ENCODE measurements at places on chromosomes 7 and 10. TPM values are rescaled to one million over a fixed set of nuclear protein-coding genes. Genes with fewer than 3 reads are reported as not detected.

DNA sequence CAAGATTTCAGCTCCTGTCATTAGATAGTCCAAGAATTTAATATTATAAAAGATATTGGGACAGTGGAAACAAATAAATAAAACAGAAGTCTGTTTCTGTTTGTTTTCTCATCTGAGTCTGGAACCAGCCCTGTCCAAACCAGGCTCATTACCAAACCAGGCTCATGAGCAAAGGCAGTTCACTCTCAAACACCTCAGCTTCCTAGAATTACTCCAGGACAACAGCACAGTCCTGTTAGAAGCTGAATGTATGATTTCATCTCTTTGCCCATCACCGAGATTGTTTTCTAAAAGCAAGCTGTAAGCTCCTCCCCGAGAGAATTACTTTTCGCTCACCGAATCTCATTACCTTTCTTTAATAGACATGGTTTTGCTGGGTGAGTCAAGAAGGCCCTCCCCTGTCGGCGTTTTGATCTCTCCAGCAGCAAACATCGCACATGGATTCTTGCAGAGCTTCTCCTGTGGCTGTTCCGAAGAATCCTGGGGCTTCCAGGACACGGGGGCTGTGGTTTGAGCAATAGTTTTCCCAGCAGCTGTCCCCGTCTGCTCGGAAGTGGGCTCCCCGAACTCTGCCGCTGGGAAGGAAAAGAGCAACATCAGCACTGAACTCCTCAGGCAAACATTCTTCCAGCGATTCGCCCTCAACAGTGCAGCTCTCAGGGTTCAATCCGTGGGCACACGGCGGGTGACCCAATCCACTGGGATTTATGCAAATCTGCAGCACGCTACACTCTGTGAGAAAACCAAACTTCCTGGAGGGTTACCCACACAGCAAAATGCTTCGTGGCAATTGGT, 112.5 kb downstream of the SVIL start:
- no peaks in the 10 kb centered on the region for H3K27me3 ChIP-seq
- no peak overlapping the region for H3K4me3 ChIP-seq
- no peak overlapping the region for H3K27ac ChIP-seq
- peaks cover 10% of the 10 kb centered on the region for H3K36me3 ChIP-seq
- DNase-seq: no peak

- no peaks in the 10 kb centered on the region for H3K27me3 ChIP-seq
- H3K4me3 ChIP-seq: no peak overlapping the region
- no peaks in the 10 kb centered on the region for H3K4me1 ChIP-seq
- DNase-seq: no peak
- H3K27ac ChIP-seq: no peak overlapping the region
These were observed 41.3 kb downstream of the SLC16A12 start for GRCh38 chr10:89494068-89494467.

- no peaks in the 10 kb centered on the region for H3K27me3 ChIP-seq
- no peak overlapping the region for H3K27ac ChIP-seq
- no peaks in the 10 kb centered on the region for H3K4me1 ChIP-seq
- no peaks in the 10 kb centered on the region for H3K36me3 ChIP-seq
These were observed 246.8 kb downstream of the SKIDA1 start for GRCh38 chr10:21278491-21279216.

GRCh38 chr10:23192712-23193434, 761 bp downstream of the PTF1A start:
- no peaks in the 10 kb centered on the region for H3K36me3 ChIP-seq
- H3K27me3 ChIP-seq: no peaks in the 10 kb centered on the region
- H3K4me3 ChIP-seq: peak overlapping the region; percentile 63
- peak overlapping the region; percentile 76 for H3K27ac ChIP-seq
- H3K4me1 ChIP-seq: peaks cover 9% of the 10 kb centered on the region

DNA sequence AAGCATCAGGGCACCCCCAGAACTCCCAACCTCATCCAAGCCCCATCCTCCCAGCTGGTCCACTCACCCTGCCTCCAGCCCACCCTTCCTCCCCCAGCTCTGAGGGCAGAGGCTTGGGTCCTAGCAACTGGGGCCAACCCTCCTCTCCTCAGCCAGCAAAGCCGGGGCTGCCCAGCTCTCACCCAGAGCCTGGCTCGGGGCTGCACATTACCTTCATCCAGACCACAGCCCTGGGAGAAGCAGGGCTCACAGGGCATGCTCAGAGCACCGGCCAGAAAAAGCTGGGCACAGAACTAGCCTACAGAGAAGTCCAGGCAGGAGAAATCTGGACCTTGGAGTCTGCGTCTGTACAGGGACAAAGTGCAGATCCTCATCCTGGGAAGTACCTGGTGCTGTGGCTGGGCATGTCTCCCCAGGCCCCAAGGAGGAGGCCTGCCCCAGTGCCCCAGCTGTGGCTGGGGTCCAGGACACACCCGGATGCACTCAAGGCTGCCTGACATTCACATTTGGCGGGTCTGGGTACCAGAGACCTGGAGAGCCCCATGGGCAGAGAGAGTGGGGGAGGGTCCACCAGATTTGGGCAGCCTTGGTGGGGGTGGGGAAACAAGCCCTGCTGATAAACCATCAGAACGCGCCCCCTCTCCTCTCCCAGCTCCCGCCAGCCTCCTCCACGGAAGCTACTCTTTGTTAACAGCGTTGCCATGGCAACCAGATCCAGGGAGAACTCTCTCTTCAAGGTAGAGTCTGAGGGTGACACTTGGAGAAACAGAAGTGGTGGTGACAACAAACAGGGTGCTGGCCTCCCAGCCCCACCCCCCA, 5.1 kb downstream of the RASGEF1A start:
- no peaks in the 10 kb centered on the region for H3K4me1 ChIP-seq
- no peaks in the 10 kb centered on the region for H3K27me3 ChIP-seq
- DNase-seq: no peak
- no peaks in the 10 kb centered on the region for H3K36me3 ChIP-seq
- H3K27ac ChIP-seq: no peak overlapping the region

AQP1 gene
- 273 TPM for total RNA-seq

PLA2G12B gene
- not detected for total RNA-seq

PPP1R17 gene
- not detected for total RNA-seq

FXYD4 gene
- total RNA-seq: not detected

DNA sequence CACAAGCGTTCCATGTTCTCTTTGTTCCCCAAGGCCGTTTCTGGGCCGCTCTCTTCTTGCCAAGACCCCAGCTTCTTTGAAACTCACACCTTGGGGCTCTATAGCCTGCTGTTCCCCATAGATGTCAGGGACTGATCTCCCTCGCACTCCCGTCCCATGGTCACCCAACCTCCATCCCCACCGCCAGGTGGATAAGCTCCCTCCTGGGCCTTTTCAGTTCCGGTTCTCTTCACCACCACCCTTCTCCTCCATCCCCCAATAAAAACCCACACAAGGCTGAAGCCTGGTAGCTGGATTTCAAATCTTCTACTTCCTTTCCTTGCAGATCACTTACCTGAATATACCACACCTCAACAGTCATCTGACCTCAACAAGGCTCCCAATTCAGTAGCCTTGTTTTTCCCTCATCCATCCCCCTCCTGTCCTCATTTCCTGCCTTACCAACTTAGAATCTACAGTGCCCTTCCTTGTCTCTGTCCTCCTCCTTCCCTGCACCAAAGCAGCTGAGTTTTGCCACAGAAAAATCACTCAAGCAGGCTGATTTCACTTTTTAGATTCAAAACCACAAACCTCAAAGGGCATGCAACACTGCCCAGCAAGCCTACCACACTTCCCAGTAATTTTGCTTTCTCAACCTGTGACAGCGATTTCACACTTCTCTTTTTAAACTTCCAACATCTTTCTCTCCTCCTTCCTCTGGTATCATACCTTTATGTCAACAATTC, 7.7 kb downstream of the SLC37A3 start:
- H3K27ac ChIP-seq: no peak overlapping the region
- no peak for DNase-seq
- H3K36me3 ChIP-seq: no peaks in the 10 kb centered on the region
- H3K27me3 ChIP-seq: no peaks in the 10 kb centered on the region

DNA sequence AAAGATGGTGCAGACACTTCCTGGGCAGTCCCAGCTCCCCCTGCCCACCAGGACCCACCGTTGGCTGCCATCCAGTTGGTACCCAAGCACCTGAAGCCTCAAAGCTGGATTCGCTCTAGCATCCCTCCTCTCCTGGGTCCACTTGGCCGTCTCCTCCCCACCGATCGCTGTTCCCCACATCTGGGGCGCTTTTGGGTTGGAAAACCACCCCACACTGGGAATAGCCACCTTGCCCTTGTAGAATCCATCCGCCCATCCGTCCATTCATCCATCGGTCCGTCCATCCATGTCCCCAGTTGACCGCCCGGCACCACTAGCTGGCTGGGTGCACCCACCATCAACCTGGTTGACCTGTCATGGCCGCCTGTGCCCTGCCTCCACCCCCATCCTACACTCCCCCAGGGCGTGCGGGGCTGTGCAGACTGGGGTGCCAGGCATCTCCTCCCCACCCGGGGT, 14.5 kb upstream of the LIMK1 start:
- no peaks in the 10 kb centered on the region for H3K4me1 ChIP-seq
- no peaks in the 10 kb centered on the region for H3K36me3 ChIP-seq
- no peaks in the 10 kb centered on the region for H3K27me3 ChIP-seq
- no peak for DNase-seq
- H3K4me3 ChIP-seq: no peak overlapping the region

- H3K27ac ChIP-seq: peak within 1 kb of the TSS; percentile 44
- no peaks in the 10 kb centered on the region for H3K27me3 ChIP-seq
- peak within 1 kb of the TSS; percentile 31 for H3K4me3 ChIP-seq
- no peaks in the 10 kb centered on the region for H3K36me3 ChIP-seq
These were observed at the start of gene GOLGA7B for GRCh38 chr10:97849687-97850402. TSS of gene GOLGA7B (plus strand) at chr10:97849843. CDS start at chr10:97850304, 461 bp downstream.

DNA sequence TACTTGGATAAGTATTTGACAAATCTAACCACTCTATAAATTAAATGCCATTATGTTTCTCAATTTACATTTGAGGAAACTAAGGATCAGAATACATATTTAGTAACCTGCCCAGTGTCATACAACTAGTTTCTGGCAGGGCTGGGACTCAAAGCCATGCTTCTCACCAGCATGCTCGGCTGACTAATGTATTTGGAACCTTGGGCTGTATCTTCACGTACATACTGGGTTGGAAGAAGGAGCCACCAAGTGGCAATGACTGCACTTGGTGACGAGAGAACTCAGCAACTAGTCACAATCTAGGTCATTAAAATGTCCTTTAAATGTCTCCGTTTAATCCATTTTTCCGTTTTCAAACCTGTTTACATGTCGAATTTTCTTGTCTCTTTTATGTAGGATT, 42.9 kb downstream of the CHRM2 start:
- no peaks in the 10 kb centered on the region for H3K36me3 ChIP-seq
- H3K4me1 ChIP-seq: no peaks in the 10 kb centered on the region
- no peak for DNase-seq
- H3K27ac ChIP-seq: no peak overlapping the region
- no peaks in the 10 kb centered on the region for H3K27me3 ChIP-seq

GRCh38 chr10:7622969-7623368, 43.8 kb downstream of the ITIH5 start:
- H3K27ac ChIP-seq: no peak overlapping the region
- H3K4me3 ChIP-seq: no peak overlapping the region
- DNase-seq: no peak
- no peaks in the 10 kb centered on the region for H3K27me3 ChIP-seq
- H3K4me1 ChIP-seq: no peaks in the 10 kb centered on the region
- no peaks in the 10 kb centered on the region for H3K36me3 ChIP-seq

AOAH gene
- total RNA-seq: 9.0 TPM

Measured in pancreas (tissue), 10 donors.